ENCODE measurements at places on chromosomes 7 and 10.

DNA sequence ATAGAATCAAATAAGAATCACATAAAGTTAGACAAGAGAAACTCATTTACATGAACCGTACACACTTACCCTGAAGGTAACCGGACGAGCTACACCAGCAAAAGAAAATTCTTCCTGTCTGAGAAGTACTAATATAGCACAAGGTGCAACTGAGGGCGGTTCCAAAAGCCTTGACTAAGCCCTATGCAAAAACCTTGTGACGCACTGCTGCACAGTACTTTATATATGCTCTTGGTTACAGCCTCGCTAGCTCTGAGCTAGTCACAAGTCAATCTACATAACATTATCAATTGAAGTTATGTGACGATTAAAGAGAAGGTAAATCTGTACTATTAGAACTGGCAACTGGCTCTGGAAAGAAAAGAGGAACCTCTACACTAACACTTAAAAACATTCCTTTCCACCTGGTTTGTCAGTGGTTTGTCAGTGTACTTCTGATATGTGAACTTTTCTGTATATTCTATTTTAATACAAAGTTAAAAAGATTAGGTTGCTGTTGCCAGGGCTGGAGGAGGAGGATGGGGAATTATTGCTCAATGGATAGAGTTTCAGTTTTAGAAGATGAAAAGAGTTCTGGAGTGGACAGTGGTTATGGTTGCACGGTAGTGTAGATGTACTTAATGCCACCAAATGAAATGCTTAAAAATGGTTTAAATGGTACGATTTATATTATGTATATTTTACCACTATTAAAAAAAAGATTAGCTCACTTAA is 21.6 kb downstream of the NT5C3A start:
- peak; percentile 32 for DNase-seq

DNA sequence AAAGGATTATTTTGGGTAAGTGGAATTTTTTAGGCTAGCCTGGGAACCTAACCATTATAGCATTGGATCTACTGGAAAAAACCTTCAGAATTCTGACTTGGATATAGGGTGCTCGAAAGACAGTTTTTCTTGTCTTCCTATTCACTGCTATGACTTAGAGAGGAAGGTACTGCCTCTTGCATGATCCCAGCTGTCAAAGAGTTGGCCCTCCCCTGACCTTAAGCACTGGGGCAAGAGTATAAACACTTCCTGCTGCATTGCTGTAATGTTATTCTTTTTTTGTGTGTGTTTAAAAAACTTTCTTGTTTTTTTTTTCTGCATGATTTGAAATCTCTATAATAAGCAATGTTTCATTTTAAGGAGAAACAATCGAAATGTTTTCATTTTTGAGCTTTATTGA is 113.0 kb downstream of the LRMDA start:
- DNase-seq, result no peak

GRCh38 chr7:127221731-127222130 is 31.0 kb downstream of the GRM8 start:
- DNase-seq, result no peak

DNA sequence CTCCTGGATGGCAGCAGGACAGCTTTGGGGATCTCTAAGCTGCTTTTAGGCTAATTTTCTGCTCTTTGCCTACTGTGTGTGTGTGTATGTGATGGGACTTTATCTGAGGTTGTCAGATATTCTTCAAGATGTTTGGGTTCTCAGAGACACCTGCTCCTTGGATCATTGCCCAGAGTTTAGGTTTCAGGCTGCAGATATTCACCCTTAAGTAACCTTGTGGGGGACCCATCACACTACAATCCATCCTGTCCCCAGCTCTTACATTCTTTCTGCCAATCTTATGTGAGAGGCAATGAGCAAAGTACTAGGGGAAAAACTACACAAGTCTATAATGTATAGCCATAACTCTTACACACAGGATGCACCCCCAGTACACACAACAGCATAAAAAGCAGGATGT is 263.0 kb upstream of the ZWINT start:
- DNase-seq, result no peak

GRCh38 chr10:59314268-59314667 is 48.1 kb downstream of the FAM13C start:
- no peak for DNase-seq

- DNase-seq, result no peak
These were observed 16.5 kb downstream of the SLK start for GRCh38 chr10:103983367-103983911.

GRCh38 chr7:151087245-151088018 is 1.2 kb downstream of the AGAP3 start:
- DNase-seq, result no peak

DNA sequence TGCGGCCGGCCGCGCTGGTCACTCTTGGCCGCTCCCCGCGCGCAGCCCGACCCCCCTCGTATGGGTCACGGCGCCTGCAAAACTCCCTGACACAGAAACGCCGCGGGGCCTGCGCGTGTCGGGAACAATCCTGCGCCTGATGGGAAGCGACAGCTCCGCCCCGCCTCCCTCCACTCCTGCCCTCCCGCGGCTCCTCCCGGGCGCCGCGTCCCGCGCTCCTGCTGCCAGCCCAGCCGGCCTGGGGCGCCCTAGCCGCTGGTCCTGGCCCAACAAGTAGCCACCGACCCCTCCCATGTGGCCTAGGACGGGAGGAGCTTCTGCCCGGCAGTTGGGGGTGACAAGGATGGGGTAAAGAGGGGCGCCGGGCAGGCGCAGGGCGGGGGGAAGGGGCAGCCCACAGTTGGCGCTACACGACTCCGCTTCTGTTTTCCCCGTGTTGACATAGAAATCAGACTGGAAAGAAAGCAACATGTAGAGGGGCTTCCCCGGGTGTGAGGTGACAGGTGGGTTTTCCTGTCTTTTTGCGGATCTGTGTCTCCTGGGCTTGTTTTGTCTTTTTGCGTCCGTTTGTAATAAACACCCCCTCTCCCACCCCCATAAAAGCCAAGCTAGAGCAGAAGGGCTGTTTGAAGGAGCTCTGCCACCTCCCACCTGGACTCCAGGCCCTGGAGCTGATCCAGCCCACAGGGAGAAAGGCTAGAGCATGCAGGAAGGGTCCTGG is 35.1 kb upstream of the PAX2 start:
- no peak for DNase-seq

DNA sequence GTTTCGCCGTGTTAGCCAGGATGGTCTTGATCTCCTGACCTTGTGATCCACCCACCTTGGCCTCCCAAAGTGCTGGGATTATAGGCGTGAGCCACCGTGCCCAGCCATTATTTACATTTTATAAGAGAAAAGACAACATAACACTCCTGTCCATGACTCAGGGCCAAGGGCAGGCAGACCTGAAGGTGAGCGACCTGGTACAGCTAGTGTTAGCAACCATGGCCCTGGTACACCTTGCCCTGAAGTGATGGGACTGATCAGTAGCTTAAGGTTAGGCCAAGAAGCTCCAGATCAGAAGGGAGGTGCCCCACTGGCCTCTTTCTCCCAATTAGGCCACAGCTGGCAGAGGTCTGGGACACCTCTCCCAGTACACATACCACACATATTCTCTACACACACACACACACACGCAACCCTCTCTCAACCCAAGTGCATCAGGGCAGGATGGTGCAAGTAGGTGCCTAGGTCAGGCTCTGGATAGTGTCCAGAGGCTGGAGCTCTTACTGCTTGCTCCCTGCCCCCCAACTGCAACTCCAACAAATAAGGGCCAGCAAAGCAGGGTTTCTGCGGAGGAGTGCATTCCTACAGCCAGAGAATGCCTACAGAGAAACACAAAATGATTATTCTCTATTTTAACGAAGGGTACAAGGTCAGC is 43.8 kb downstream of the DPCD start:
- DNase-seq, result no peak

DNA sequence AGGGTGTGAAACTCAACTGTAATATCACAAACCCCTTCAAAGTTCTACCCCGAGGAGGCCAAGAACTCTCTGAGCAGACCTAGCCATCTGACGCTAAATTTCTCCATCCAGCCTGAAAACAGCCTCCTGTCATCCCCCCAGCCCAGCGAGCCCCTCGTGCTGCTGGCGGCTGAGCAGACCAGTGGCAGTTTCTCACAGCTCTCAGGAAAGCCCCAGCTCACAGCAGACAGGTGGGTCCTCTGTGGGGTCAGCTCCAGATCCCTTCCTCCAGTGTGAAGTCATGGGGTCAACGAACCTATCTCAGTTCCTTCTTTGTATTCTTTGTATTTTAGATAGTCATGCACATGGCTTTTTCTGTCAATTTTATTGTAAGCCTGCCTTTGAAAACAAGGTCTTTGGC is 7.8 kb downstream of the GARIN1A start:
- DNase-seq, result no peak

DNA sequence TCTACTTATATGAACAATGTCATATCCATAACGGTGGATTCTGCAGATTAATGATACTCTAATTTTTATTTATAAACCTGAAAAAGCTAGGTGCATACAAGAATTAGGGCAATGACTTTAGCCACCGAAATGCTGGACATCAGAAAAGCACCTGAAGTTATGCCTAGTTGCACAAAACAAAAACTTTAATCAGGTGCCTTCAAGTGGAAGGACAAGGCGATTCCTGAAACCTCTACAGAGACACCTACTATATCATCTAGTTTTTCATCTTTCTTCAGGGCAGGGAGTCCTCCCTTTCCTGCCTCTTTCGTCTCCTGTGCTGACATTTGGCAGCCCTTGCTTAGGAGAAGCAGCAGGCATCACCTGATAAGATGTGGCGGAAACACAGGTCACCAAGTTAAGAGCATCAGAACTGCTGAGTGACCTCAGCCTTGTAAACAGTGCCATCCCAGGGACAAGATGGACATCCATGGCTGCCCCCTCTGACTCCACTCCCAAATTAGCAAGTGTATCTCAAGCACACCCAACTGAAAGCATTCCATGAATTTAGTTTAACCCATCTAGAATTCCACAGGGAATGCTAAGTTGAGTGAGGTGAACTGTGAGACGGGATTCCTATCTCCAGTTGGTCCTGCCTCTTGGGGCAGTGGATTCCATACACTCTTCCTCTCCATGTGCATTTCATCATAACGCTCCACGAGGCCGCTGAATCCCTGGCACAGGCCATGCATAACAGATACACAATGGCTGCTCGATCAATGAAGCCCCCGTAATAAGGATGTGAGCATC is 5.8 kb downstream of the ITPRIP start:
- DNase-seq, result no peak

DNA sequence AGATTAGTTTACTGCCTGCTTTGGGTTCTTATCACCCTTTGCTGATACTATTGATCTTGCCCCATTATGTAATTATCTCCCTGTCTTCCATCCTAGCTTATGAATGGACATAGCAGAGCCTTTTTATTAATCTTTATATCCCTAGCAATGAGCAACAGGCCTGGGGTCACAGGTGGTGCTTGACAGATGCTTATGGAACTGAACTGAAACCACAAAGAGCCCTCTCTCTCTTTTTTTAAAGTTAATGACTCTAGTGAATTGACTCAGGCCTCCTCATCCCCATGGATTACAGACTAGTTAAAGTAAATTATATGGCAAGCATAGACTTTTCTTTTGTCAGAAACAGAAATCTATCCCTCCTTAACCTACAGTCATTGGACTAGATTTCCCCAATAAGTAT is 265.2 kb downstream of the PHTF2 start:
- DNase-seq, result no peak

GRCh38 chr10:90435296-90435695 is 422.5 kb downstream of the HTR7 start:
- DNase-seq, result no peak

GRCh38 chr10:71392292-71392691 is 4.4 kb upstream of the CDH23 start:
- DNase-seq, result no peak

- DNase-seq, result no peak
These were observed 25.2 kb downstream of the SORBS1 start for GRCh38 chr10:95536017-95536416.

DNA sequence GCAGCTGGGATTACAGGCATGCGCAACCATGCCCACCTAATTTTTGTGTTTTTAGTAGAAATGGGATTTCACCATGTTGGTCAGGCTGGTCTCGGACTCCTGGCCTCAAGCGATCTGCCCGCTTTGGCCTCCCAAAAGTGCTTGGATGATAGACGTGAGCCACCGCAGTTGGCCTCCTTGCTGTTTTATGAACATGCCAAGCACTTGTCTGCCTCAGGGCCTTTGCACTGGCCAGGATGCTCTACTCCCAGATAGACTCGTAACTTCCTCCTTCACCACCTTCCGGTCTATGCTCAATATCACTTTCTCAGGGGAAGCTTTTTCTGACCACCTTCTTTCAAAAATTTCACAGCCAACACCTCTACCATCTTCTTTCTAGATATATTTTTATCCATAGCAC is 6.3 kb downstream of the SLC26A5 start:
- no peak for DNase-seq

DNA sequence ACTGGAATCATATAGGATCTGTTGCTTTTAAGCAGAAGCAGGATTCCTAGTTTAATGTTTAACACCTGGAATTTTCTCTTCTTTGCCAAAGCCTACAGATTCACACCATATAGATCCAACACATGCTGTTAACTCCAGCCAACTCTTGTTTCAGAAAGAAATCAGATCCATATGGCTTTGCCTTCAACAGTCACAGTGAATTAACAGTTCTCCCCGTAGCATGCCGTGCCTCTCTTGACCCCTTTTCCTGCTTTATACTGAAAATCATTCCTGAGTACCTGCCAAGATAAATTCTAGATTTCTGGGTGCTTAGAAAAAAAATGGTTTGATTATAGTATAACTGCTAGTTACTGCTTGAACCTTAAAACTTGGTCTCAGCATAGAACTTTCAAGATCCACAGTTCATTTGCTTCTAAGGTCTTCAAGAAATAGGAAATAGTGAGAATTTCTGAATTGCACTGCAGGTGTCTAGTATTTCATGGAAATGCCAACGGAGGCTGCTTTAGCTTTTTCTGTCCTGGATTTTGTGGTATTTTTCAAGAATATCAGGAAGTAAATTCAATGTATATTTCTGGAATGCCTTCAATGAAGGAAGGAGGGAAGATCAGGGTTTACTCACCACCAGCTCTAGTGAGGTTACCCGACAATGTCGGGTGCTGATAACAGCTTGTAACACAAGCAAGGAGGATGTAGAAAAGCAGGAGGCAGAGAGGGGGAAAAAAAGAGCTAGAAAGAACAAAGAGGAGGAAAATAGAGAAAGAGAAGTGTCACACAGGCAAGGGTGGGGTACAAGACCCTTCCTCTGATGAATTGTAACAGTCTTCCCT is 6.6 kb downstream of the AASS start:
- DNase-seq, result no peak

- DNase-seq, result no peak
These were observed 302.6 kb upstream of the LYZL1 start for GRCh38 chr10:28986117-28986792.

DNA sequence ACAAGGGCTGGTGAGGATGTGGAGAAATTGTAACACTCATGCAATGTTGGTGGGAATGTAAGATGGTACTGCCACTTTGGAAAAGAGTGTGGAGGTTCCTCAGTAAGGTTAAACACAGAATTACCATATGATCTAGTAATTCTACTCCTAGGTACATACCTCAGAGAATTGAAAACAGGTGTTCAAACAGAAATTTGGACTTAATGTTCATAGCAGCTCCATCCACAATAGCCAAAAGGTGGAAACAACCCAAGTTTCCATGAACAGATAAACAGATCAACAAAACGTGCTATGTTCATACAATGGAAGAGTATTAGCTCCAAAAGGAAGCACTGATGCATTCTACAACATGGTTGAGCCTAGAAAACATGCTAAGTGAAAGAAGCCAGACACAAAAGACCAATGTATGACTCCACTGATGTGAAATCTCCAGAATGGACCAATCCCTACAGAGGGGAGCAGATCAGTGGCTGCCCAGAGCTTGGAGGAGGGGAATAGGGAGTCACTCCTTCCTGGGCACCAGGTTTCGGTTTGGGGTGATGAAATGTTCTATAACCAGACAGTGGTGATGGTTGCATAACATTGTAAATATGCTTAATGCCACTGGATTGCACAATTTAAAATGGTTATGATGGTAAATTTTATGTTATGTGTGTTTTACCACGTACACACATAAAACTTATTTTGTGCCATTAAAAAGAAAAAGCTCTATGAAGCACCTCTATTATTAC is 5.7 kb upstream of the WDR86 start:
- DNase-seq, result no peak
